ENCODE measurements at places on chromosomes 5 and 9.
A peak's percentile ranks its signal among the peaks of the same experiment; 100 is the strongest.

- no peak for DNase-seq
Observed at GRCh38 chr9:20125727-20126126, 336.9 kb upstream of the SLC24A2 start.

DNA sequence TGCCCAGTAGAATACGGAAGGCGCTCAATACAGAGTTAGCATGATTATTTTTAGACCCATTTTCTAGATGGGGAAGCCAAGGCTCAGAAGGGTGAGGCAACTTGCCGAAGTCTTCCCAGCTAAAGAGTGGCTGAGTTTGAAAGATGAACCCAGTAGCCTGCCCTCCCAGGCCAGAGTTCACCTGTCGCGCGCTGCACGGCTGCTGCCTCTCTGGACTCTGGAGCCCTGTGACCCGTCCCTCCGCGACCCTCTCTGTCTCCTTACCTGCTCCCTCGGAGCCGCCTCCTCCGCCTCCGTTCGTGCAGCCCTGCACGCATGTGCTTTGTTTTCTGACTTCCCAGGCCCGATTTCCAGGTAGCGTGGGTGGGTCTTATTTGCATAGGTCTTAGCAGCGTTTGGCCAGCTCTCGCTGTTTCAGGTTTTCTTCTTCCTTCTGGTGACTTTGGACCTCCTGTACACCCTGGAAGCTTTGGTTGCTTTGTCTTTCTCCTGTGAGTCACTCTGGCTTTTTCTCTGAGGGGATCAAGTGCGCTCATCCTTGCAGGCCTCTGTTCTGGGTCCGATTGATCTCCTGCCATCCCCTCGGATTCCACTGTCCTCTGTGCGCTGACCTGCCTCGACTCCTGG lies at the start of gene RNF183:
Gene RNF183 (minus strand): TSS at position 585 of the 627 bp plus-strand sequence. CDS start 5,192 bp downstream, outside the sequence.
- peak; percentile 68 for DNase-seq

- no peak for DNase-seq
Observed at GRCh38 chr5:118679264-118679940, 308.9 kb downstream of the DTWD2 start.

DNA sequence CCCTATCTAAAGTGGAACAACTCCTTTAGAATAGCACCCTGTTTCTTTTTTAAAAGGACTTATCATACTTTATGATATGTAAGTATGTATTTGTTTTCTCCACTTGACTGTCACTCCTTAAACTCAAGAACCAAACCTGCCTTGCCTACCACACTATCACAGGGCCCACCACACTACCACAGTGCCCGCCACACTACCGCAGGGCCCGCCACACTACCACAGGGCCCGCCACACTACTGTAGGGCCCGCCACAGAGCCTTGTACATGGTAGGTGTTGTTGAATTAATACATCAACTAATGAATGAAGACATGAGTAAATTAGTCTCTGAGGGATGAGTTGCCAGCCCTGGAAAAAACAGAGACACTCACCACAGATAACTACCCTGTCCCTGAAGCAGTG lies 18.0 kb downstream of the SLC31A2 start:
- DNase-seq: no peak

DNA sequence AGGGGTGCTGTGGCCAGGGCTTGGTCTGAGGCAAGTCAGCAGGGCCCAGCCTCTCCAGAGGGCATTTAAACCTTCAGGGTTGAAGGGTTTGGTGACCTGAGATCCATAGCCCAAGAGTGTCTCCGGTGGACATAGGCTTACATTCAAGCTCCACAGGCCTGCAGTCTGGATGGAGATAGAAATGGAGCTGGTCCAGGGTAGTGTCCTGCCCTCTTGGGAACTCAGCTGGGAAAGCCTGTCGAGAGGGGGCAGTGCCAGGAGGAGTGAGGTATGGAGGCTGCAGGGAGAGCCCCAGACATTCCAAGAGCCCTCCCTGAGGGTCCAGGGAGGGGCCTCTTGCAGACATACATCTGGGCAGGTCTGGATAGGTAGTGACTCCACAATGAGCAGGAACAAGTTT lies 177.0 kb upstream of the MVB12B start:
- DNase-seq: no peak

DNA sequence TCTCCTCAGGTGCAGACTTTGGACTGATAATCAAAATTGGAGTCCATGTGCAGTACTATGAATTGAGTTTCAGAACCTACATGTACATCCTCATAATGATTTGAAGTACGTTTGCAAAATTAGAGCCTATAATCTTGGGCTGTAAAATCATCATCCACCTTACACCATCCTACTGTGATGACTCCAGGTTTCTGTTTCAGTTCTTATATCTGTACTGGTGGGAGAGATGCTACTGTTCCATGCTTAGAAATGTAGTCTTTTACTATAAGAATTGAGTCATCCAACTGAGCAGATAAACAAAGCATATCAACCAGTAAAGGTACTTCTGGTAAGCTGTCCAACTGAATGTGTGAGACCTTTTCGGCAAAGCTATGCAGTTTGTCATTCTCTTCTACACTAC lies 586.3 kb upstream of the FAM174A start:
- no peak for DNase-seq

DNA sequence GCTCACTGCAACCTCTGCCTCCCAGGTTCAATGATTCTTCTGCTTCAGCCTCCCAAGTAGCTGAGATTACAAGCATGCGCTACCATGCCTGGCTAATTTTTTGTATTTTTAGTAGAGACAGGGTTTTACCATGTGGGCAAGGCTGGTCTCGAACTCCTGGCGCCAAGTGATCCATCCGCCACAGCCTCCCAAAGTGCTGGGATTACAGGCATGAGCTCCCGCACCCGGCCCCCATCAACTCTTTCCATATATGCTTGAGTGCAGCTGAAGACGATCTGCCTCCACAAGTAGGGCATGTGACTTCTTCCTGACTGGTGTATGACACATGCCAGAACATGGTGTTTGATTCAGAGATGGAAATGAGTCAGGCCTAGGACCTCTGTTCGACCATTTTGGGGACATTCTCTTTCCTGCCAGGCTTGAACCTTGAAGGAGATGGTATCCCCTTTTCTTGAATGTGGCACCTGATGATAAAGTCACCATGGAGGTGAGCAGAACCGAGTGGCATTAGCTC lies 7.5 kb upstream of the CNOT6 start:
- DNase-seq: no peak

DNA sequence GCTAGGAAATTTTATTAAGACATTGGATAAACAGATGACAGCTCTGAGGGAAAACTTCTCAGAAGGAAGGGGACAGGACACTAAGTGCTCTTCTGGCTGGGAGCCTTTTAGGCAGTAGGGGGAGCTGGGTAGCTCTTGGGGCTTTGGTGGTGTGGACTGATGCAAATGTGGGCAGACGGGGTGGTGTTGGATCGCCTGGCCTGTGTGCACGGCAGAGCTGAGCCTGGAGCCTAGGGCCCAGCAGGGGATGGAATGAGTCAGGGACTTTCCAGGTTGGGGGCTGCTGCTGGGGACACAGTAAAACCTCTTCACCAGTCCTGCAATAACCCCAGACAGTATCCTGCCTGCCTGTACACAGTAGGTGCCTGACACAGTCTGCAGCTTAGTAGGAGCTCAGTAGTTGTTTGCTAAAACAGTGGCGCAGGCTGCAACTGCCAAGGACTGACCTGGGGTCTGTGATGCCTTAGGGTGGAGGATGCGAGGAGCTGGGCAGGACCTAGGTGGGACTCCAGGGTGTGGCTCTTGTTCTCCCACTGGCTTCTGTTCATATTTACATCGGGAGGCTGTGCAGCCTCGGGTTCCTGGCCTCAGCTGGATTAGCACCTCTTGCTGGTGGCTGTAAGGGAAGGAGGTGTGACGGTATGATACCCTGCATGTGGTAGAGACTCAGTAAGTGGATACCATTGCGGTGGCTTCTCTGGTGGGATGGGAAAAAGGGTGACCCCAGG lies 83.8 kb downstream of the DAB2IP start:
- DNase-seq: peak; percentile 73

DNA sequence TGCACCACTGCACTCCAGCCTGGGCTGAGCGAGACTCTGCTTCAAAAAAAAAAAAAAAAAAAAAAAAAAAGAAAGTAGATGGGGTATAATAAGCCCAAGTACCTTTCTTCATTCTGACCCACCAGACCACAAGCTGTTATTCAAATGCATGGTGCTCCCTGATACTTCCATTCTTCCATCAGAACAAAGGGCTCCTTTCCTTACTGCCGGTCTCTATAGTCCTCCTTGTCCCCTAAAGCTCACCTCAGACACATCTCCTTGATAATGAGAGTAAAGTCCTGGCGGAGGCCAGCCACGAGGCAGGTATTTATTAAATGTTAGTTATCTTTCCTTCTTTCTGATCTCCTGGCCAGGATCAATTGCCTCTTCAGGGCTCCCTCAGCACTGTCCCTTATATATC lies 162.5 kb downstream of the RAB3C start:
- DNase-seq: no peak

DNA sequence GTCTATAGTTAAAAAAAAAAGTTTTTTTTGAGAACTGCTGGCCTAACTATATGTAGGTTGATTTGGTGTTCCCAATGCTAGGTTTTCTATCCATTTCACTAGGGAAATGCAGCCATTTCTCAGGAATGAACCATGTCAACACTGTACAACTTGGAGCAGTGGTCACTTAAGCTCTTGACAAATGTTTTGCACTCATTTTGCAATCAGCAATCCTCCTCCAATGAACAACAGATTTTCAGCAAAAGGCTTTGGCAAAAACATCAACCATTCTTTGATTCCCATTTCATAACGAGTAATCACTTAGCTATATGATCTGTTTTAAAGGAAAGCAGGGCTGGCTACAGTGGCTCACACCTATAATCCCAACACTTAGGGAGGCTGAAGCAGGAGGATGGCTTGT lies 17.9 kb downstream of the STRBP start:
- DNase-seq: no peak

- DNase-seq: no peak
Observed at GRCh38 chr9:124594673-124595072, 87.5 kb upstream of the NR5A1 start.

GRCh38 chr5:155471027-155471426 lies 457.5 kb downstream of the KIF4B start:
- DNase-seq: peak; percentile 11

DNA sequence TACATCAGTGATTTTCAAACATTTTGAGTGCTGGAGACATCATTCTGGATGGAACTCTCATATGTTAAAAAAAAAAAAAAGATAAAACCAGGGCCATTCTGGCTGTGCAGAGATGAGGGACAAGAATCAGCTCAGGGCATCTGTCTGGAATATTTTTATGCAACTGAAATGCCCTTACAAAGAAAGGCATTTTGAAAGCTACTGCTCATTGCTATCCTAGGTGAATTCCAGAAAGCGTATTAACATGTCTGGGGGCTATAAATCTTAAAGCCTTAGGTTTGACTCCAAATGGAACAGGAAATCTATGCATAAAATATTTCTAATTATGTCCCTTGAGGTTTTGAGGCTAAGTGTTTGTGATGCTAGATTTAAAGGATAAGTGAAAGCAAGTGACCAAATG lies 14.9 kb upstream of the PCSK1 start:
- DNase-seq: no peak

GRCh38 chr9:79357194-79357593 lies 214.6 kb upstream of the TLE4 start:
- DNase-seq: no peak

GRCh38 chr9:35407846-35408245 lies 82.1 kb upstream of the RUSC2 start:
- DNase-seq: no peak

DNA sequence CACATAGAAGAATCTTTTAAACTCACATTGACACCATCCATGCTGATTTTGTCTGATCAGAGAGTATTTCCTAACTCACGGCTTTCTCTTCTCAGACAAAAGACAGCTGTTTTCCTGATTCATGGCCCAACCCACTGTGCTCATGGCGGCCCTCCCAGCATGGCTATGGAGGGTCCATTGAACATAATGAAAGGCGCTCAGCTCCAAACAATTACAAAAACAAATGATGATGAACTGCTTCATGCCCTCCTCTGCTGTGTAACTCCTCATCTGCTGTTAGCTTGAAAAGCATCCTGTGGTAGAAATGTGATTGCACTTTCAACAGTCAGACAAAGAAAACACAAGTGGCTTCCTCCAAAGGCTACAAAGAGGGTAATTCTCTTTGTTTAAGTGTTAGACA lies 673.8 kb downstream of the PRELID2 start:
- DNase-seq: no peak

- DNase-seq: peak; percentile 83
Observed at GRCh38 chr5:179819296-179820126, 1.2 kb upstream of the SQSTM1 start.

DNA sequence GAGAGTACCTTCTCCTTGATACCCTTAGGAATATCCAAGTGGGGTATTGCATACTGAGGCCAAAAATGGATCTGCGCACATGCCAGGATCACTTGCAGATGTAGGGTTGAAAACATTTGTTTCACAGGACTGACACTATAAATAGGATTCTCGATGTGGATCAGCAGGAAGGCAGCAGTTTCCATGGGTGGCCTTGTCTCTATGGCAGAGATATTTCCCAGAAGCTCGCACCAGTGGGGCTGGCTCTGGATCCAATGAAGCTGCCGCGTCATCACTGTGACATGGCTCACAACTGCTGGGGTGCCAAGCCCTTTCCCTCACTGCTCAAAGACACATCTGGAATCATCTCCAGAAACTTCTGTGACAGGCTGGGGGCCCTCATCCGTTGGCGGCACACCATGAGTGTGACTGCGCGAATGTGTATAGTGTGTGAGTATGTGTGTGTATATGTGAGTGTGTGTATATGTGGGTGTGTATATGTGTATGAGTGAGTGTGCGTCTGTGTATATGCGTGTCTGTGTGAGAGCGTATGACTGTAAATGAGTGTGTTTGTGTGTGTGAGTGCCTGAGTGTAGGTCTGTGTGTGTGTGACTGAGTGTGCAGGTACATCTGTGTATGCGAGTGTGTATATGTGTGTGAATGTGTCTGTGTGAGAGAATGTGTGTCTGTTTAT lies 182.5 kb downstream of the GAS1 start:
- no peak for DNase-seq

DNA sequence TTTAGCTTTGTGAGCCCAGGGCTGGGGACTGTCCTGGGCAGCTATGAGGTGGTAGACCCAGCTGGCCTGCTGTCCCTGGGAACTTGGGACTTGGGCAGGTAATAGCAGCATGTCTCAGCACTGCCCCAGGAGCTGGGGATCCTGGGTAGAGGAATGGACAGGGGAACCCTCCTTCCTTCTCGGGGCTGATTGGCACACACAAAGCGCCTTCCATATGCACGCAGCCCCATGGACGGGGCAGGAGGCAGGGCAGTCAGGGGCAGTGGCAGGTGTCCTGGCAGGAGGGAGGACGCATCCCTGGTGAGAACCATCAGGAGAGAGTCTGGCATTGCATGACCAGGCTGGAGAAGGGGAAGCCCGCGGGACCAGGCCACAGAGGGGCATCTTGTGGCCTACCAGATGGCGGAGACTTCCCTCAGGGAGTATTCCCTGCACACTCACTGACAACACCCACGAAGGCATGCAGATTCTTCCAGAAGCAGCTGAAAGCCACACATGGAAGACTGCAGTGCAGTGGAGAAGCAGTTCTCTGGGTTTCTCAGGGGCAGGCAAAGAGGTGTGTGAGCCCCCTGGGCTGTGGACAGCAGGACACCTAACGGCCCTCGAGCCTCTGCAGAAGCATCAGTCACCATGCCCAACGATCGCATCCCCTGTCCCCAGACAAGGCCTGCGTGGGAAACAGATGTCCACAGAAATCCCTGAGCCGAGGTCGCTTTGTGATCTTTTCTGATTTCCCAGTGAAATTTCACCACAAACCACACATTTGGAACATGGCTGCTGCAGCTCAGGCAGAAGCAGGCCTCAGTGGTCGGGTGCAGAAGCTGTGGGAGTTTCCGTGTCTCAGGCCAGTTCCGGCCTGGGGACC lies 7.0 kb upstream of the NKD2 start:
- DNase-seq: no peak
